CD8-positive, alpha-beta memory T cell (primary cell): ENCODE measurements at places on chromosomes 4 and X.

DNA sequence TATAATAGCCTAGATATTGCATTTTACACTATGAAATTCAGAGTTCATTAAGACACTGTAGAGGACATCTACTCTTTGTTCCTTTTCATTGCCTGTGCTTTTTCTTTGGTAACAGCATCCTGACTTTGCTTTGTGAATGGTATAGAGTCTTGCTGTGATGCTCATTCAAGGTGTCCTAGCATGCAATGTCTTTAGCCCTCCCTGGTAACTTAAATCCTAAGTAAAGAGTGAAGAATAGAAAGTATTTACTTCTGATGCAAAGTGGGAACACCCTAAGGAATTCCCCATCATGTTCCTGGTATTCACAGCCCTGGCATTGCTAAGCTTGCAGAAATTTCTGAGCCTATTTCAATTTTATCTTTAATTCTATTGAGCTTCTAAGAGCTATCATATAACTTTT lies 400.1 kb downstream of the FAT4 start:
- no peak for DNase-seq
- no peak overlapping the region for H3K4me3 ChIP-seq
- no peaks in the 10 kb centered on the region for H3K4me1 ChIP-seq

- no peak overlapping the region for H3K27ac ChIP-seq
- no peaks in the 10 kb centered on the region for H3K27me3 ChIP-seq
- no peak for DNase-seq
- no peaks in the 10 kb centered on the region for H3K4me1 ChIP-seq
- no peak overlapping the region for H3K4me3 ChIP-seq
Observed at GRCh38 chrX:53637479-53637878, 49.0 kb downstream of the HUWE1 start.

GRCh38 chr4:130422261-130422660 lies 1326.3 kb downstream of the C4orf33 start:
- no peaks in the 10 kb centered on the region for H3K36me3 ChIP-seq
- DNase-seq = no peak
- H3K4me3 ChIP-seq = no peak overlapping the region
- H3K27me3 ChIP-seq = no peaks in the 10 kb centered on the region
- no peak overlapping the region for H3K27ac ChIP-seq

- no peaks in the 10 kb centered on the region for H3K36me3 ChIP-seq
- H3K27ac ChIP-seq = no peak overlapping the region
- H3K4me1 ChIP-seq = no peaks in the 10 kb centered on the region
- H3K4me3 ChIP-seq = no peak overlapping the region
- no peaks in the 10 kb centered on the region for H3K27me3 ChIP-seq
Observed at GRCh38 chr4:62531264-62531663, 1331.1 kb downstream of the ADGRL3 start.

- H3K27me3 ChIP-seq = no peaks in the 10 kb centered on the region
- no peak overlapping the region for H3K4me3 ChIP-seq
- H3K36me3 ChIP-seq = no peaks in the 10 kb centered on the region
- no peak overlapping the region for H3K27ac ChIP-seq
- H3K4me1 ChIP-seq = no peaks in the 10 kb centered on the region
Observed at GRCh38 chrX:30005813-30006212, 209.6 kb upstream of the MAGEB2 start.

DNA sequence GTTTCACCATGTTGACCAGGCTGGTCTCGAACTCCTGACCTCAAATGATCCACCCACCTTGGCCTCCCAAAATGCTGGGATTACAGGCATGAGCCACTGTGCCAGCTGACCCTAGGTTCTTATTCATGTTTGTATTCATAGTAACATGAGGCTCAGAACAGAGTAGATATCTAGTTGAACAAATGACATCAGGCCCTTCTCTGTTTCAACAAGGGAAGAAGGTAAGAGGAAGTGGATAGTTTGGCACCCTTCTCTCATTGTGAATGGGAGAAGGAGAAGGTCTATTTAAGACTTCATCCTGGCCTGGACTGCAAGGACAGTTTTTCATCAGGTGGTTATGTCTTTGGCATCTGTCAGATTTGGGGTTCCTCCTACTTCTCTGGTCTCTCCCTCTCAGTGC lies 13.8 kb downstream of the GJB1 start:
- DNase-seq = no peak
- no peaks in the 10 kb centered on the region for H3K4me1 ChIP-seq
- no peaks in the 10 kb centered on the region for H3K27me3 ChIP-seq
- no peak overlapping the region for H3K27ac ChIP-seq

GRCh38 chr4:28469387-28469786 lies 1608.7 kb downstream of the STIM2 start:
- no peak for DNase-seq
- no peak overlapping the region for H3K4me3 ChIP-seq
- no peak overlapping the region for H3K27ac ChIP-seq

DNA sequence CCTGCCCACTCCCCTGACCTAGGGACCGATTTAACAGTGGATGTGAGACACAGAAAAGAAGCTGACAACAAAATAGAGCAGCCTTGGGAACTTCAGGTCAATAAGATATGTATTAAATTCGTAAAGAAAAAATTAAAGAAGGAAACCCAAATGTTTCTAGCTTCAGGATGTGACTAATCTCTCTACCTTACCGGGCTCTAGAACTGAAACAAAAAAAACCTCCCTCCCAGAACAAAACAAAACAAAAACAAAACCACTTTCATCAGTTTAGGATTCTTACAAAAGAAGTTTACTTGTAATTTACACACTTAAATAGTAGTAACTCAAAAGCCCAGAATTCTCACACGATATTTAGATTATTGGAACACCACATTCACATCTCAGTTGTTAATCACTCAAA lies 185.8 kb upstream of the RPS6KA3 start:
- DNase-seq = no peak
- H3K27me3 ChIP-seq = no peaks in the 10 kb centered on the region
- no peak overlapping the region for H3K4me3 ChIP-seq
- no peak overlapping the region for H3K27ac ChIP-seq

GRCh38 chrX:10050481-10050880 lies 83.3 kb downstream of the CLDN34 start:
- H3K4me3 ChIP-seq = no peak overlapping the region
- no peaks in the 10 kb centered on the region for H3K27me3 ChIP-seq
- no peaks in the 10 kb centered on the region for H3K4me1 ChIP-seq
- H3K27ac ChIP-seq = no peak overlapping the region

- no peaks in the 10 kb centered on the region for H3K36me3 ChIP-seq
- H3K27me3 ChIP-seq = no peaks in the 10 kb centered on the region
- no peak for DNase-seq
Observed at GRCh38 chr4:166309286-166309685, 436.2 kb downstream of the TLL1 start.

- no peaks in the 10 kb centered on the region for H3K27me3 ChIP-seq
- no peak for DNase-seq
- H3K4me1 ChIP-seq = no peaks in the 10 kb centered on the region
- H3K36me3 ChIP-seq = no peaks in the 10 kb centered on the region
Observed at GRCh38 chr4:128527946-128528576, 240.4 kb upstream of the PGRMC2 start.

GRCh38 chrX:361231-362145 lies 25.2 kb downstream of the PPP2R3B start:
- H3K4me1 ChIP-seq = peaks cover 15% of the 10 kb centered on the region
- H3K27me3 ChIP-seq = no peaks in the 10 kb centered on the region
- H3K4me3 ChIP-seq = no peak overlapping the region
- no peaks in the 10 kb centered on the region for H3K36me3 ChIP-seq
- DNase-seq = peak; percentile 39

DNA sequence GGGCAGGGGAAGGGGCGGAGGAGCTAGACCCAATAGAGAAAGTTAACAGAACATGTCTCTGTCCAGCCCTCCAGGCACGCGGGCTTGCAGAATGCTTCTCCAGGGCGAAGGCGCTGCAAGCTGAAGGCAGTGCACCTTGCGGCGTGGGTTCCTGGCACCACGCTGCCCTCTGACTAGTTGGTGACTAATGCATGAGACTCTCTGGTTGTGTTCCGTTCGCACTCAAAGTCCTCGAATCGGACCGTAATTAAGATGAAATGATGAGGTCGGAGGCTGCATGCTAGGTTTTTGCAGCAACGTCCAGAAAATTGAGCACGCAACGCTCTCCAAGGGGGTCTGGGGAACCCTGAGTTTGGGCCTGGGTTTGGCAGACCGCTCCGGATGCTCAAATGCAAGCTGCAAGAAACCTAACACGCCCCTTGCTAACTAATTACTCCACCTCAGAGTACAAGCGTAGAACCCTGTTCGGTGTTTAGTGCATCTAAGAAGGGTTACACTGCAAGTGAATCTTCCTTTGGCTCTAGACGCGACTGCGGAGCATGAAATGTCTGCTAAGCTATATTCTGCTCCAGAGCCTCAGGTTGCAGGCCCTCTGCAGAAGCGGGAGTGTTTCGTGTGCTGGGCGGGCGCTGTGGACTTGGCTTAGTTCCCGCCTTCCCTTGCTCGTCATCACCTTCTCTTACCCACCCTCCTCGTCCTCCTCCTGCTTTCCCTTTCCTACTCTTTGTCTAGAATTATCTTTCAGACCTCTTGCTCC lies 57.1 kb upstream of the NKAP start:
- no peak for DNase-seq
- no peak overlapping the region for H3K4me3 ChIP-seq
- H3K27me3 ChIP-seq = peaks cover 23% of the 10 kb centered on the region

DNA sequence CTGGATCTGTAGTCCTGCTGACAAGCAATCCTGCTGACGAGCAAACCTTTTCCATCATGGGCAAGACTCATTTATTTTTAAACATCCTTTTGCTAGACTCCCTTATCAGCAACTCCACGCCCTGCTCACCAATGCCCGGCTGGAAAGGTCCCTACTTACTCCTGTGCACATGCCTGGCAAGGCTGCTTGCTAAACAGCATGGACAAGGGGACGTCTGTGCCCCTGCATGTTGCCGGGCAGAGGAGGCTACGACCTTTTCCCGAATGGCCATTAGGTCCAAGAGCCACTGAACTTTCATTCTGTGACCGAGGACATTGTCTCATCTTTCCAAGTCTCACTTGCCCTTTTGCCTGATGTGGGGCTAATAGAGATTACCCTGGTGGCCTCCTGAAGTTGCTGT lies 98.6 kb downstream of the MGST2 start:
- no peaks in the 10 kb centered on the region for H3K27me3 ChIP-seq
- no peak overlapping the region for H3K4me3 ChIP-seq
- no peaks in the 10 kb centered on the region for H3K36me3 ChIP-seq
- H3K27ac ChIP-seq = no peak overlapping the region
- no peak for DNase-seq

DNA sequence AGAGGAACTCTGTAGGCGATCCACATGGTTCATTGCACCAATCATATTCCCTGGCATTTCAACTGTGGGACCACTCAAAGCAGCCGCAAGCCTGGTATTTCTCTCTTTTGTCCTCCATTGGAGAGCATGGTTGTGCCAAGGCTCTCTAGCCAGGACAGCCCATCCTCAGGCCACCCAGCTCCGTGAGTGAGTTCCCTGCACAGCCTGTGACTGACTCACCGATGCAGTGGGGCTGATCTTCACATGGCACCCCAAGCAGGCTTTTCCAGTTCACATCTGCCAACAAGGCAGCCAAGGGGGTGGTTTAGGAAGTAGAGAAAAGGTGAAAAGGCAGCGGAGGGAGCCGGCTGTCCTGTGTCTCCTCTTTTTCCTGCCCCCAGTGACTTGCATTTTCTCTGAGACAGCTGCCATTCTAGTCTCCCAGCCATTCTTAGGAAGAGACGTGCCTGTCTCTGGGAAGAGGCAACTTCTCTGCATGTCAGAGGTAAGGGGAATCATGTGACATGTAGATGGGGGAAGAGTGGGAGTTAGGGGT lies 69.2 kb downstream of the MID1IP1 start:
- no peaks in the 10 kb centered on the region for H3K36me3 ChIP-seq
- H3K4me3 ChIP-seq = no peak overlapping the region
- DNase-seq = no peak
- no peaks in the 10 kb centered on the region for H3K4me1 ChIP-seq

- DNase-seq = no peak
- no peaks in the 10 kb centered on the region for H3K4me1 ChIP-seq
- H3K27ac ChIP-seq = no peak overlapping the region
- no peaks in the 10 kb centered on the region for H3K36me3 ChIP-seq
- no peaks in the 10 kb centered on the region for H3K27me3 ChIP-seq
- H3K4me3 ChIP-seq = no peak overlapping the region
Observed at GRCh38 chr4:168736860-168737805, 240.3 kb downstream of the PALLD start.

DNA sequence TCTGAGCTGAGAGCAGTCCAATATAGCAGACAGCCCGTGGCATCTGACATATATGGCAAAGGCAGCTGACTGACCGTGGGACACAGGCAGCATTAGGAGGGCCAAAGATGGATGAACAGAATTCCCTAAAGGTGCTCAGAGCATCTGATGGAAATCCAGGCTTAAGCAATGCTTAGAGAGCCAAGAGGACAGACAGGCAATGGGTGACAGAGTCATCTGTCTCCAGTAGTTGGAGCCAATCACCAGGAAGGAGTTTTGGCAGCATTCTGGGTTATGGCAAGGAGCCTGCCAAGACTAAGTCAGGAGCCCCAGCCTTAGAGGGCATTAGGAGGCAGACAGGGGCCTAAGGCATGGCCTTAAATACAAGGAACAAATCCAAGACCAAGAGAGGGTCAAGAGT lies 153.3 kb upstream of the USP9X start:
- no peak overlapping the region for H3K27ac ChIP-seq
- H3K27me3 ChIP-seq = no peaks in the 10 kb centered on the region
- no peaks in the 10 kb centered on the region for H3K36me3 ChIP-seq
- DNase-seq = no peak
- no peak overlapping the region for H3K4me3 ChIP-seq

DNA sequence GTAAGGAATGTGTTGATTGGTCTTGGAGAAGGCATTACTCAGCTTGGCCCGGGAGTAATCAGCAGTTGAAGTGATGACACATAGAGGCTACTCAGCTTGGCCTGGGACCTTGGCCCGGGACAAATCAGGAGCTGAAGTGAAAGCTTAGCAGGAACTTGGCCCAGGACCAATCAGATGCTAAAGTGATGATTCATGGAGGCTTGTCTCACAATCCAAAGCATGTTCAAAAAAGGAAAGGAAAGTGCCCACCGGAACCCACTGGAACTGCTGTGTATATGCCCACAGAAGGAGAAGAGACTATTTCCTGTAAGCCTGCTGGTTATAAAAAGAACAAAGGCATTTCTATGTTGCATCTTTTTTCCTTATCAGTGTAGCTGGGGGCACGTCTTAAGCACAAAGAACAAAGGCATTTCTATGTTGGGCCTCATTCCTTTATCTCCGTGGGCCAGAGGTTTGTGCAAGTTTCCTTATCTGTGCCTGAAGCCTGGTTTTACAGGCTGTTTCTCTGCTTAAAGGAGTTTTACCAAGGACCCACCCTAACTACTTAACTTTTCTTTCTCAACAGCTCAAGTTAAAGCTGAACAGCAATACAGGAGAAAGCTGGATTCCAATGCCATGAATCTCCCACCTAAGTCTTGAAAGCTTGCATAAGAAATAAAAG lies 1176.7 kb downstream of the NLGN4X start:
- no peak overlapping the region for H3K4me3 ChIP-seq
- DNase-seq = no peak
- H3K4me1 ChIP-seq = no peaks in the 10 kb centered on the region
- H3K27me3 ChIP-seq = no peaks in the 10 kb centered on the region
- no peaks in the 10 kb centered on the region for H3K36me3 ChIP-seq
- no peak overlapping the region for H3K27ac ChIP-seq

- H3K4me3 ChIP-seq = no peak overlapping the region
- H3K36me3 ChIP-seq = no peaks in the 10 kb centered on the region
- H3K27me3 ChIP-seq = no peaks in the 10 kb centered on the region
- peaks cover 23% of the 10 kb centered on the region for H3K4me1 ChIP-seq
Observed at GRCh38 chr4:108366716-108367115, 198.0 kb upstream of the LEF1 start.
